ENCODE measurements at places on chromosomes 6 and 20. TPM values are rescaled to one million over a fixed set of nuclear protein-coding genes. Genes with fewer than 3 reads are reported as not detected.

Gene CLDN20
- total RNA-seq, result not detected

- no peak overlapping the region for H3K4me3 ChIP-seq
- H3K27me3 ChIP-seq, result no peaks in the 10 kb centered on the region
- H3K4me1 ChIP-seq, result no peaks in the 10 kb centered on the region
Measured at GRCh38 chr6:134920422-134920821, 29.5 kb downstream of the ALDH8A1 start.

- H3K4me1 ChIP-seq, result no peaks in the 10 kb centered on the region
- H3K27me3 ChIP-seq, result peaks cover under 1% of the 10 kb centered on the region
- DNase-seq, result no peak
- no peak overlapping the region for H3K4me3 ChIP-seq
- no peaks in the 10 kb centered on the region for H3K36me3 ChIP-seq
Measured at GRCh38 chr6:152920016-152920415, 62.8 kb downstream of the FBXO5 start.

DNA sequence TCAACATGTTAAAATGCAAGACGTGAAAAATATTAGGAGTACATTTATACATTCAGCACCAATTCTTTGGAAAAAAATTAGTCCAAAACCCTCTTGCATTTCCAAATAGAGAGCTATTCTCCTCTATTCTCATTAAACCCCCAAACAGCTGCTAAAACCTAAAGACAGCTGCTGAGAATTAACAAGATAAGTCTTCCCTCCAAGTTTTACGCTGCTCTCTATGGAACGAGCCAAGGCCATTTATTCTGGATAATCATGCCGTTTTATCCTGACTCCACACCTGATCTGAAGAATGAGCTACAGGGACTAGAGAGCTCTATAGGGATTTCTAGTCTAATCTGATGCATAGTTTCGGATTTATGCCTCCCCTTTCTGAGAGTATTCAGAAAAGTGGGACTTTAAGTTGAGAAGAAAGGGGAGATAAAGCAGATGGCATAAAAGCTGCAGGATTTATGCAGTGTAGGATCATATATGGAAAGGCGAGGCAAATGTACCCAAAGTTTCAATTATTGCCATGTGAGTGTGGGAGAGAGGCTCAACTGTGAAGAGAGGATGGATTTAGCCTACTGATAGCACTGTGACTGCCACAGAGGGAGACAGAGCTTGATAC is 64.7 kb upstream of the HS3ST5 start:
- no peaks in the 10 kb centered on the region for H3K36me3 ChIP-seq
- H3K4me3 ChIP-seq, result no peak overlapping the region
- no peaks in the 10 kb centered on the region for H3K4me1 ChIP-seq
- DNase-seq, result no peak

- no peaks in the 10 kb centered on the region for H3K4me1 ChIP-seq
- H3K27ac ChIP-seq, result no peak overlapping the region
- no peak for DNase-seq
- no peaks in the 10 kb centered on the region for H3K36me3 ChIP-seq
Measured at GRCh38 chr6:28589234-28589956, 63.7 kb downstream of the GPX5 start.

DNA sequence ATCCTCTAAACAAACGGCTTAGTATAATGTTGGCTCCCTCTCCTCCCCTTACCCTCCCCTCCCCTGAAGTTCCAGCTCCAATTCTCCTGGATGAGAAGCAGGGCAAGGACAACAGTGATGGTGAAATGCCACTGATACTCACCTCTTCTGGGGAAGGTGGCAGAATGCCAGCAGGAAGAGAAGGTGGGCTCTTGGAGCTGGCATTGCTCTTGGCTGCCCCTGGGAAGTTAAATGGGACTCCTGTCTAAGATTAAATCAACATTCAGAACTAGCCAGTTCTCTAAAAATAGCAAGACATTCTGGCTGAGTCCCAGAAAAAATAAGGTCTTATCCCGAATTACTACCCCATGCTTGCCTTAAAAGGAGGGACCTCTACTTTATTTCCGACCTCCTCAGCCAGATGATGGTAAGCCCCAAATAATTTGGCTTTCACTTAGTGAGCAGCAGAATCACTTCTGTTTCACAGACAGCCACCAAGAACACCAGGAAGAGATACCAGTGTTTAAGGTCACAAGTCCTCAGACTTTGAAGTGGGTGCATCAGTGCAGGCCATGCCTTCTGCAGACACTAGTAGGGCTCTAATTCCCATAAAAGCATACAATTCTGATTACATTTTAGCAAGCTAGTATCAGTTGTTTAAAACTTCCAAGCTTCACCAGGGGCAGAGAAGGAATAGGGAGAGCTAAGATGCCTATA is 46.0 kb upstream of the IL17A start:
- H3K36me3 ChIP-seq, result no peaks in the 10 kb centered on the region
- H3K4me3 ChIP-seq, result no peak overlapping the region
- no peaks in the 10 kb centered on the region for H3K27me3 ChIP-seq
- no peak overlapping the region for H3K27ac ChIP-seq

DNA sequence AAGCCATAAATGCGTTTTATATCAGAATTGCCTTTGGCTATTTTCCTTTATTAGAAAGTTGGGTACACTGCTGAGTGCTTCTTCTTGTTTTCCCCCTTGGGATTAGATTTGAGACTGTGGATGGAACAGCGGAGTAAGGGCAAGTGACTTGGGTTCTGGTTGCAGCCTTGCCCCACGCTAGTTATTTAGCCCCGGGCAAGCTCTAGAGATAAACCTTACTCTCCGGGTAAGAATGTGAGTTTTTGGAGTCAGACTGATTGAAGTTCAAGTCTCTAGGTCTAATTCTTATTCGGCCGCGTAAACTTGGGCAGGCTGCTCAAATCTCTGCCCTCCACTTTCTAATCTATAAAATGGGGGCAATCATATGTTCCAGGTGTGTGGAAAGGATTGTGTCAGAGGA is 8.9 kb downstream of the TSHZ2 start:
- H3K4me1 ChIP-seq, result no peaks in the 10 kb centered on the region
- DNase-seq, result no peak
- H3K27me3 ChIP-seq, result peaks cover 22% of the 10 kb centered on the region
- no peaks in the 10 kb centered on the region for H3K36me3 ChIP-seq
- no peak overlapping the region for H3K4me3 ChIP-seq

DNA sequence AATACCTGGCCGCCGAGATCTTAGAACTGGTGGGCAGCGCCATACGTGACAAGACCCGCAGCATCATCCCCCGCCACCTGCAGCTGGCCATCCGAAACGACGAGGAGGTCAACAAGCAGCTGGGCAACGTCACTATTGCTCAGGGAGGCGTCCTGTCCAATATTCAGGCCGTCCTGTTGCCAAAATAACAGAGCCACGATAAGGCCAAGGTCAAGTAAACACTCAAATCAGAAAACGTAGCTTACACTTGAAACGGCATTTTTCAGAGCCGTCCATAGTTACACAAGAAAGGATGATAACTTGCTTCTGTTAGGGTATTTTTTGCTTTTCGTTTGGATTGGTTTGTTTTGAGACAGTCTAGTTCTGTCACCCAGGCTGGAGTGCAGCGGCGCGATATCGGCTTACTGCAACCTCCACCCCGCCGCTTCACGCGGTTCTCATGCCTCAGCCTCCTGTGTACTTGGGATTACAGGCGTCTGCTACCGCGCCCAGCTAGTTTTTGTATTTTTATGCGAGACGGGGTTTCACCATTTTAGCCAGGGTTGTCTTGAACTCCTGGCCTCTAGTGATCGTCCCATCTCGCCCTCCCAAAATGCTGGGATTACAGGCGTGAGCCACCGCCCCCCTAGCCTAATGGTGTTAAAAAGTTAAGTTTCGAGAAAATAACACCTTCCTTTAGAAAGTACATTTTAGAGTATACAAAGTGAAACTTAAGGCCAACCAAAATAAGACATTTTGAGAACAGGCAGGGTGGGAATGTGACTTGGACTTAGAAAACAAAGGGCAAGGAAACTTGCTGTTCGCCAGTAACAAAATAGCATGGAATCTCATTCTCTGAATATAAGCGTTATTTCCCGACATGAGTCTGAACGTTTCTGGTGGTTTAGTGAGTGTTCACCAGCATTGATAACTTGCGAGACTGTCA is 42.8 kb upstream of the HFE start:
- H3K27me3 ChIP-seq, result no peaks in the 10 kb centered on the region
- DNase-seq, result peak; percentile 89
- H3K36me3 ChIP-seq, result no peaks in the 10 kb centered on the region
- peak overlapping the region; percentile 44 for H3K4me3 ChIP-seq
- H3K4me1 ChIP-seq, result peaks cover 8% of the 10 kb centered on the region
